ENCODE measurements at places on chromosomes 1 and 21. TPM values are rescaled to one million over a fixed set of nuclear protein-coding genes. Genes with fewer than 3 reads are reported as not detected.

- no peak for DNase-seq
These were observed 116.9 kb upstream of the NGF start for GRCh38 chr1:115454837-115455511.

DNA sequence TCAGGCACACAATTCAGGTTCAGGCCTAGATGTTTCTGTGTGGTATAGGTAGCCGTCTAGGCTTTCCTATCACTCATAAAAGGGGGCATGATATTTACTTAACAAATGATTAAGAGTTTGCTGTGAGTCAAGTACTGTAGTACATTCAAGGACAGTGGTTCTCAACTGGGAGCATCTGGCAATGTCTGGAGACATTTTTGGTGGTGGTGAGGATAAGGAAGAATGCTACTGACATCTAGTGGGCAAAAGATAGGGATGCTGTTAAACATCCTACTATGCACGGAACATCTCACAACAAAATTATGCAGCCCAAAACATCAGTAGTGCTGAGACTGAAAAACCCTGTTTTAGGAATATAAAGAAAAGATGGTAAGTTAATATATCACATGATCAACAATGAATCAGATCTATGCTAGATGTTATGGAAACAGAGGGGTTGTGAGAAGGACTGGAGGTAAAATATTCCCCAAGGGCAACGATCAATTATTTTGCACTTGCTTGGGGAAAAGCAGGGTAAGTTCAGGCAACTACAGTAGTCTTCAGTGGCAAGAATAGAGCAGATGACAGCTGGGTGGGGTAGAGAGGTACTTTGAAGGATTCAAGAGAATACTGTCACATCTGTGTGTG lies 4.9 kb downstream of the DNTTIP2 start:
- no peak for DNase-seq

DNA sequence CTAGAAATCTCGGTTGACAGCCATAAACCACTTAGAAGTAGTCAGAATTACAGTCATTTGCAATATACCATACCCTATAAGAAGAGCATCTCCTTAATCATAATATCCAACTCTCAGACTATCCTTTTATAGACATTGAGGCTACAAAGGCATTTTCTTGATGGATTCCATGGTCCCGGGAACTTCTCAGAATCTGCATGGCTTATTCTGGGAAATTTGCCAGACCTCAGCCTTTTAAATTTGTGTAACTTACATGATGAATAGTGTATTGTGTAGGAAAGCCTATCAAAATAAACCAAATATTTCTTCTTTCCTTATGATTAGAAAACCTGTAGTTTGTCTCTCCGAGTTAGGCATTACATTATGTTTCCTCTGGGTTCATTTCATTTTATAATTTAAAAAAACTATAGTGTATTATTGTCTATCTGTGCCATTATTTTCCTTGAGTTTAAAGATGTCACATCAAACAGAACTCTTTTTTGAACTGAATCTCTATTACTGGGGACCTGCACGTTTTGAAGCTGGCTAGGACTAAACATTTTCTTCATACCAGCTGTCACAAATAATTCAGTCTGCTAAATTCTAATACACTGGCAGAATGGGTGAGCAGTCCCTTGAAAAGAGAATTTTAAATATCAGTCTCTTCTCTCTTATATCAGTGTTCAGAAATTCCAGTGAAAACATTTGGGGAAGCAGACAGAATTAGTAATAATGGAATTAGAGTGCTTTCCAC lies 102.9 kb downstream of the GABPA start:
- no peak for DNase-seq

CHML gene
- total RNA-seq, result 8.0 TPM

NOC2L gene
- total RNA-seq, result 49.8 TPM

DNA sequence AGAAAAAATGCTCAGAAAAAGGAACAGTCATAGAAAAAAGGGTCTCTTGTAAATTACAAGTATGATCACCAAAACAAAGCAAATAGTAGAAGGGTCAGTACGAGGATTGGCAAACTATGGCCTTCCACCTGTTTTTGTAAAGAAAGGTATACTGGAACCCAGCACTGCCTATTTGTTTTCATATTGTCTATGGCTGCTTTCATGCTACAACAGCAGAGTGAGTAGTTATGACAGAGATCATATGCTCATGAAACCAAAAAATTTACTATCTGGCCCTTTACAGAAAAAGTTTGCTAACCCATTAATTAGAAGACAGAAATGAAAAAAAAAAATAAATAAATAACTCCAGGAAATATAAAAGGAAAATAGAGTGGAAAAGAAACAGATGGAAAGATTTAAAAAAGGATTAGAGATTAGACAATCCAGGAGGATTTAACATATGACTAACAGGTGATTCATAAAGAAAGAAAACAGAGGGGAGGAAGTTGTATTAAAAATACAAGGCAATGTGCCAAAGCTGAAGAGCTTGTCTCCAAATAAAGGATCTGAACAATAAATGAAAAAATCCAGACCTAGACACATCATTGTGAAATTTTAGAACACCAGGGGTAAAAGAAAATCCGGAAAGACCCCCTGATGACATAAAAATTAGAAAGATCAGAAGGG lies 108.5 kb upstream of the SERTAD4 start:
- DNase-seq, result no peak

BRDT gene
- total RNA-seq, result not detected

S100A7 gene
- total RNA-seq, result not detected

DNA sequence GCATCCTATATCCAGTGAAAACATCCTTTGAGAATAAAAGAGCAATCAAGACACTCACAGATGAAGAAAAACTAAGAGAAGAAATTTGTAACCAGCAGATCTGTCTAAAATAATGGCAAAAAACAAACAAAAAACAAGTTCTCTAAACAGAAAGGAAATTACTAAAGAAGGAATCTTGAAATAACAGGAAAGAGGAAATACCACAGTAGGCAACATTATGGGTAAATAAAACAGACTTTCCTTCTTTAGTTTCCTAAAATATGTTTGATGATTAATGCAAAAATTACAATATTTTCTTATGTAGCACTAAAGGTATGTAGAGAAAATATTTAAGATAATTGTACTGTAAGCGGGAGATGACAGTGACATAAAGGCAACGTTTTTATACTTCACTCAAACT lies 23.5 kb downstream of the SLC19A1 start:
- no peak for DNase-seq

GRCh38 chr1:111569913-111570312 lies 49.7 kb upstream of the RAP1A start:
- no peak for DNase-seq

DNA sequence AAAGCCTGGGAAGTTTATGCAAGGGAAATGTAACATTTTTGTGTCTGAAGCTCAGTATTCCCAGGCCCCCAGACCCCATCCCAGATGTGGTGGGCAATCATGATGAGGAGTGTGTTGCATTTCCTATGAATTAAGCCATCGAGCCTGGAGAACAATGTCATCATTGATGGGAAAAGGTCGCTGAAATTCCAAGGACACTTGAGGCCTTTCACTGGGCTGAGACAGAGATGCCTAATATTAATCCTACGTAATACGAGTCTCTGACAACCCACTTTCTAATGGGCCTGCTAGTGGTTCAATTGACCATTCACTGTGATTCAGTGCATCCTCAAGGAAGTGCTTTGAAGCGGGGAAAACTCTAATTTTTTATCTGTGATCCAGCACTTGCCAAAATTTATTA lies 291.6 kb downstream of the PLPP3 start:
- no peak for DNase-seq

FAM78B gene
- 1.7 TPM for total RNA-seq
